ENCODE measurements at places on chromosomes 1 and 21. TPM values are rescaled to one million over a fixed set of nuclear protein-coding genes. Genes with fewer than 3 reads are reported as not detected.

The RGS21 gene
- not detected for total RNA-seq

The NMNAT2 gene
- 0.07 TPM for total RNA-seq

The TNFRSF4 gene
- not detected for total RNA-seq

The DMRTA2 gene
- total RNA-seq: not detected

The SYDE2 gene
- 2.8 TPM for total RNA-seq

The IGSF9 gene
- total RNA-seq: not detected

The CELF3 gene
- total RNA-seq: not detected

The CFHR4 gene
- not detected for total RNA-seq

The HHAT gene
- 5.3 TPM for total RNA-seq

The CYP2J2 gene
- not detected for total RNA-seq

The WNT2B gene
- total RNA-seq: 12.0 TPM

The TCP10L gene
- not detected for total RNA-seq

The CHIA gene
- total RNA-seq: not detected

The PAQR7 gene
- 8.3 TPM for total RNA-seq

The FBLIM1 gene
- total RNA-seq: 17.5 TPM

The PSRC1 gene
- total RNA-seq: 67.0 TPM

The MRPL20 gene
- 55.2 TPM for total RNA-seq

The G0S2 gene
- total RNA-seq: 4.7 TPM

The B3GALT5 gene
- 0.02 TPM for total RNA-seq

The WNT3A gene
- total RNA-seq: not detected

The KPRP gene
- not detected for total RNA-seq

The ANKRD65 gene
- total RNA-seq: not detected
